Pancreas (tissue), 10 donors: ENCODE measurements at places on chromosomes 12 and 14. TPM values are rescaled to one million over a fixed set of nuclear protein-coding genes. Genes with fewer than 3 reads are reported as not detected.

Gene PPP1R1A
- total RNA-seq = 1.1 TPM

Gene EMP1
- total RNA-seq = 25.2 TPM

Gene VPS37B
- total RNA-seq = 18.2 TPM

Gene PTPN6
- total RNA-seq = 20.8 TPM

Gene BRF1
- 19.0 TPM for total RNA-seq

Gene IFI27
- 18.1 TPM for total RNA-seq

Gene FITM1
- total RNA-seq = 12.0 TPM

Gene GZMH
- not detected for total RNA-seq

Gene FBXO34
- total RNA-seq = 9.5 TPM

Gene MYF5
- not detected for total RNA-seq

Gene PIANP
- total RNA-seq = not detected

Gene MORN3
- total RNA-seq = 0.32 TPM

Gene PARPBP
- total RNA-seq = 0.28 TPM

Gene SLC4A8
- 3.1 TPM for total RNA-seq

Gene RTRAF
- total RNA-seq = 67.4 TPM

Gene CABP1
- 0.46 TPM for total RNA-seq

Gene AQP5
- total RNA-seq = 2.6 TPM

Gene PCED1B
- total RNA-seq = 3.8 TPM
